Stimulated activated CD8-positive, alpha-beta memory T cell treated with anti-CD3 and anti-CD28 coated beads, Interleukin-4, amount 100 ng/mL, for 4 hours (primary cell): ENCODE measurements at places on chromosomes 3 and 15.

DNA sequence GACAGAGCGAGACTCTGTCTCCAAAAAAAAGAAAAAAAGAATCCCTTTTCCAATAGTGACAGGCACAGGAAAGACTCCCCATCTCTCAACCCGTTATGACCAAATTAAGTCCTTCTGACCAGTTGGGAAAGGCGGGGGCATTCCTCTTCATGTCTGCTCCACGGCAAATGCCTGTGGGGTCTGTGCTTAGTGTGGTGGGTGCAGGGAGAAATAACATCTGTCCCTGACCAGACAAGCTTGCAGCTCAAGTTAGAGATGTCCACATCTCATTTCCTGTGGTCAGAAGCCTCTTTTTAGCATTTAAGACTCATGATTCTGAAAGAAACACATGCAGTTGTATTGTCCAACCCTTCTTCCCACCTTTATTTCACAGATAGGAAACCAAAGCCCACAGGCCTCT, 16.2 kb downstream of the PLA1A start:
- no peak for DNase-seq

DNA sequence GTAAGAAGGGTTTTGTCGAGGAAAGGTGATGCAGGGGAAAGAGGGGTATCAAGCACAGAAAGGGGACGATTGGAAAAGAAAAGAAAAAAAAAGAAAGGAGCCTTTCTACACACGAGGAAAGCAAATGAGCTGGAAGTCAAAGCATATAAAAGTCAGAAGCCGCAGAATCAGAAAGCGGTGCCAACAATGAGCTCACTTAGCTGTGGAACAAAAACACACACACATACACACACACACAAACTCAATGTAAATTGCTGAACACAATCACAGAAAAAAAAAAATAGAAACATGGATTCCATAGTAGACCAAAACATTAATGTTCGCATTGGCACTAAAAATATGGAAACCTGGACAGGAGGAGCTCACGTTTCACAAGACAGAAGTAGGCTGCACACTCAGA, 63.4 kb upstream of the FEZF2 start:
- no peak for DNase-seq

GRCh38 chr3:8239718-8240695, 261.6 kb upstream of the LMCD1 start:
- DNase-seq, result no peak

- DNase-seq, result no peak
These were observed 81.4 kb downstream of the MBNL1 start for GRCh38 chr3:152350139-152350538.

DNA sequence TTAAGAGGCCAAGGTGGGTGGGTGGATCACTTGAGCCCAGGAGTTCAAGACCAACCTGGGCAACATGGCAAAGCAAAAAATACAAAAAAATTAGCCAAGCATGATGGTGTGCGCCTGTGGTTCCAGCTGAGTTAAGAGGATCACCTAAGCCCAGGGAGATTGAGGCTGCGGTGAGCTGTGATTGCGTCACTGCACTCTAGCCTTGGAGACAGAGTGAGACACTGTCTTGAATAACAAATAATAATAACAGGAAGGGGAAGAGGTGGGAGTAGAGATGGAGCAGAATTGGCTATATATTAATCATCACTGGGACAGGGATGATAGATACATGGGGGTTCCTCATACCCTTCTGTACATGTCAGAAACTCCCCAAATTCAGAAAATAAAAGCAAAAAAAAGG, 23.8 kb upstream of the NMB start:
- DNase-seq, result no peak

GRCh38 chr3:31288641-31289100, 244.1 kb upstream of the STT3B start:
- DNase-seq, result no peak

DNA sequence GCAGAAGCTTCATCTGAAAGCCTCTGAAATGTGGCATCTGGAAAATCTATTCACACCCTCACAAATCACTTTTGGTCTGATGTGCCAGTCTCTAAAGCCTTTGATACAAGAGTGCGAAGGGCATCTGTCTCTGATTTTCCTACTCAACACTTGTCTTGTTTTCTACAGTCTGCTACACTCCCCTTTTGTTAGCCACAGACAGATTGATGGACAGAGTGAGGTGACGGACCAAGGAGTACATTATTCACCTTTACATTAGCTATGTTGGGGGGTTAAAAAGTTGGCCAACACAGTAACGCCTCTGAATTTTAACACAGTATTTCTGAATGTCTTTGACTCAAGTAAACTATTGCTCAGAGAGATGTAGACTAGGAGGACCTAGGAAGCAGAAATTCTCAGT, 63.1 kb downstream of the TNIK start:
- DNase-seq, result no peak

GRCh38 chr3:170988378-170988777, 38.1 kb downstream of the SLC2A2 start:
- no peak for DNase-seq

DNA sequence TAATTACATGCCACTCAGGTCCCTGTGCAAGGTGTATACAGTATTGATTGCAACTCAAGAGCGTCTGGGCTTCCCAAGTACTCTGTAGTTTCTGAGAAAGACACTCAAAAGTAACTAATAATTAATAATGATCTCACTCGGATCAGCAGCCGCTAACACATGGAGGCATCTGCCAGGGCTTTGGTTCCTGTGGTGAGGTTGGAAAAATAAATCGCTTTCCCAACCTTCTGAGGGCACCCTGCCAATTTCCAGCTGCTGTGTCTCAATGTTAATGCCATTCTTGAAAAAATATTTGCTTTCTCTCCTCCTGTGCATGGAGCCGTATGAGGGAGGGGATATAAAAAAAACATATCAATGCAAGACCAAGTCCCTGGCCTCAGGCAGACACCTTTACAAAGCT, 116.5 kb upstream of the SLC2A2 start:
- no peak for DNase-seq

DNA sequence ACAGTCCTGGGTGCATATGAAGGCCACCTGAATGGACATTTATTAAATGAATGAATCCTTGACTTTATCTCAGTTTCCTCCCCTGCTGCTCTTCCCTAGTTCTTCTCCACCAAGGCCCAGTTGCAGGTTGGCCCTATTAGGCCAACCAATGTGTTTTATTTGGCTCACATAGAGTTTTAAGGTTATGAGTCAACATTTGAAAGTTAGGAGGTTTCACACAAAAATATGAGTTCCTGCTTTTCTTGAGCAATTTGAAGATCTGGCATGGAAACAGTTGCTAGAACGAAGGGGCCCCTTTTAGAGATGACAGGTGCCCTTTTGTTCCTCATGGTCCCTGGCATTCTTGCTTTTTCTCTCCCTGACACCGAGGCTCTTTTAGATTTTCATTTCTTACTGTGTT, 83.0 kb upstream of the PDZRN3 start:
- no peak for DNase-seq

GRCh38 chr15:95035106-95035505, 803.7 kb downstream of the MCTP2 start:
- no peak for DNase-seq

DNA sequence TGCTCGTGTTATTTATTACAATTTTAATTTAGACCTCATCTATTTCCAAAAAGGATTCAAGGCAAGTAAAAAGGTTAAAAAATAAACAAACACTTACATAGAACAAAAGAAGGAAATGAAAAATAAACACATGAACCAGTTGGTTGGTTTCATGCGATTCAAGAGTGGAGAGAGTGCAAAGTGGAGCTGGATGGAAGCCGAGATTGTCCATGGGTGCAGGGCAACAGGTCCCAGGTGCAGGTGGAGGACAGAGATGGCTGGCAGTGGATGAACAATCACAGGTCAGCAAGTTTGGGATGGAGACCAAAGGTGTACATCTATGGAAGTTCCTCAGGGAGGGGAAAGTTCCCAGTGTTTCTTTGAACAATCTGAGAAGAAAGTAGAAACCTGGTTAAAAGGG, 11.6 kb upstream of the SEMA5B start:
- DNase-seq, result no peak

DNA sequence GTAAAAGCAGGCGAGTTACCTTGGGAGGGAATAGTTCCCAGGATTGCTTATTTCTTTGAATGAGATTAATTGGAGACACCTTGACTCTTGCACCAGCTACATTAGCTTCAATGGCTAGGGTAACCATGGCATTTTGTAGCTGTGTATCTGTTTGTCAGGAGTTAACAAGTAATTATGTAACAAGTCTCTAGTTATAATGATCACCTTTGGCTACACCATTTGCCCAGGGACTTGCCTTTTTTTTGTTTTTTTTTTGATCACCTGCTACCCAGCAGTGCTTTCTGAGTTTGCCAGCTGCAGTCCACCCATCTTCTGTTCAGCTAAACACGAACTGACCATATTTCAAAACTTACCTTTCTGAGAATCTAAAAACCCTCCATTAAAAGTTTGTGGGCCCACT, 2.2 kb downstream of the MED12L start:
- no peak for DNase-seq

- DNase-seq, result no peak
These were observed 11.6 kb downstream of the WWTR1 start for GRCh38 chr3:149646181-149646766.

DNA sequence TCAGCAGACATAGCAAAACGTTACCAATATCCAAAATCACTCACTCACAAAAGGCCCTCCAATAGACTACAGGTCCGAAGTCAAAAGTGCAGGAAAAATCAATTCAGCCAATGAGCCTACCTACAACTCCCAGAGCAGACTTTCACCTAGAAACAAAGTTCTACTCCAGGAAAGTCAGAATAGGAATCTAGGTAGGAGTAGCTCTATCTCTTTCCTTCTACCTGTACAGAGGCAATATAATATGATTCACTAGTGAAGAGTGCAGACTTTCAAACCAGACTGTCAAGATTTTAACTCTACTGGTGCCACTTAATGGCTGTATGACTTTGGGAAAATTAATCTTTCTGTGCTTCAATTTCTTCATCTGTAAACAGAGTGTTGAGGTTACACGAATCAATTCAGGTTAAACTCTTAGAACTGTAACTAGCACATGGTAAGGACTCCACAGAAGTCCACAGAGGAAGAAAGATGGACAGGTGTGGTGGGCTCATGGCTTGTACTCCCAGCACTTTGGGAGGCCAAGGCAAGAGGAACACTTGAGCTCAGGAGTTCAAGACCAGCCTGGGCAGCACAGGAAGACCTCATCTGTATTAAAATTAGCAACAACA, 9.4 kb downstream of the DCUN1D1 start:
- DNase-seq, result no peak

- DNase-seq, result no peak
These were observed 37.1 kb downstream of the TJP1 start for GRCh38 chr15:29785136-29785535.

GRCh38 chr3:66404197-66404596, 96.6 kb downstream of the LRIG1 start:
- no peak for DNase-seq

DNA sequence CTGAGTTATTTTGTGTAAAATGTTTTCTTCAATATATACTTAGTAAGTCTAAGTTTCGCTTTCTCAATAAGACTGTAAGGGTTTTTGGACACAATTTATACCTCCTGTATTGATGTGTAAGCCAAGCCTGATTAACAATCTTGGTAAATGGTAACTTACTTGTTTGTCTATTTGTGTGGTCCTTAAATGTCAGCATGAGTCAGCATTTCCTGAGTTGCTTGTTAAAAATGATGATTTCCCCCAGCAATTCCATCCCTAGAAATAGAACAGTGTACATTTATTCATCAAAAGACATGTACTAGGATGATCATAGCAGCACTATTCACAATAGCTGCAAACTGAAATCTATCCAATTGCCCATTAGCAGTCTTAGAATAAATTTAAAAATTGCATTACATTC, 53.4 kb upstream of the LRIG1 start:
- DNase-seq, result no peak

- DNase-seq, result no peak
These were observed 14.4 kb downstream of the RTP1 start for GRCh38 chr3:187211532-187212195.

- no peak for DNase-seq
These were observed 14.8 kb downstream of the PAQR5 start for GRCh38 chr15:69313432-69314000.

- no peak for DNase-seq
These were observed 30.6 kb downstream of the ABCC5 start for GRCh38 chr3:183987000-183987600.

GRCh38 chr3:60048447-60048848, 998.6 kb upstream of the CFAP20DC start:
- no peak for DNase-seq

GRCh38 chr3:186510374-186511079, 33.7 kb downstream of the CRYGS start:
- no peak for DNase-seq

- DNase-seq, result no peak
These were observed 17.9 kb upstream of the CDCP1 start for GRCh38 chr3:45164056-45164455.

- DNase-seq, result no peak
These were observed 192.5 kb downstream of the RSL24D1 start for GRCh38 chr15:55003965-55004873.

- no peak for DNase-seq
These were observed 8.0 kb downstream of the FYCO1 start for GRCh38 chr3:45987368-45988291.

DNA sequence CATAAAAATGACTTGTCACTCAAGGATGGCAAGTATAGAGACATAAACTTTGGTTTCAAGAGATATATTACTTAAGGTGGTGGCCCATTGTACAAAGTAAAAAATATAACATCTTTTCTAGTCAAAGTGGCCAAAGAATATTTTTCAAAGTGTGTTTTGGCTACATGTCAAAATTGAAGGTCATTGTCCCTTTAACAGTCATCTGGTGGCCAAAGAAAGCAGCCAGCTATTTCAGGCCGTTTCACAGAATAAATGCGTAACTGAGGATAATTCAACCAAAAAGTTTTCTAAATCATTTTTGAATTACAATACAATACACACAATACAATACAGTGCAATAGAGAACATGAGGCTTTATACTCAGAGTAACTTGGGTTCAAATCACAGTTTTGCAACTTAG, 4.2 kb upstream of the CDIN1 start:
- DNase-seq, result no peak

DNA sequence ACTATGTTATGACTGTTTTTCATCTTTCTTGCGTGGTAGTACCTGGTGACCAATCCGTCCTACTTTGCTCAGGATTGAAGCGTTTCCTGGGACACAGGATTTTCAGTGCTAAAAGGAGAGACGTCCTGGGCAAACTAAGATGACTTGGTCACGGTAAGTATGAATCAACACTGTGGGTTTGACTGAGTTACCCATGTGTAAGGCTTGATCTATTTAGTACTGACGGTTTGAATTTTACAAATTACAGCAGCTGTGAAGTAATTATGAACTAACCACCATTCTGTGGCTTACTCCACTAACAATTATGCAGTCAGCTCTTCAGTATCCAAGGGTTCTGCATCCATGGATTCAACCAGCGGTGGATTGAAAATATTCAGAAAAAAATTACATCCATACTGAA, 172.9 kb upstream of the FEZF2 start:
- DNase-seq, result no peak

DNA sequence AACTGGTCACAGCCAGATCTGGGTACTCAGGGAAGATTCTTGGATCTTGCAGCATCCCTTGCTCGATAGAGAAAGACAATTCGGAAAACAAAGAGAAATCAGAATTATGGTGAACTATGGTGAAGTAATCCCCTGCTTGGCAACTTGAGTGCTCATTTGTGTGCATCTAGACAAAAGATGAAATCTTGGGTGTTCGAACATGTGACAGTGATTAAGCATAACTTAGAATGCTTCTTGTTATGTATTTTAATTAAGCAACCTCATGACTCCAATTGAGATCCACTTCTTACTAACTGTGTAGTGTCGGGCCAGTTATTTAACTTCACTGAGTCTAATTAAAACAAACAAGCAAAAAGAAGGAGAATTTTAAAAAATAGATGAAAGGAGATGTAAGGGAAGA, 56.5 kb downstream of the ZNF385D start:
- no peak for DNase-seq
